NCI-H460 (cell line): ENCODE measurements at places on chromosomes 3 and 15.

GRCh38 chr3:99114565-99115291 lies 213.2 kb upstream of the DCBLD2 start:
- DNase-seq = peak; percentile 57

DNA sequence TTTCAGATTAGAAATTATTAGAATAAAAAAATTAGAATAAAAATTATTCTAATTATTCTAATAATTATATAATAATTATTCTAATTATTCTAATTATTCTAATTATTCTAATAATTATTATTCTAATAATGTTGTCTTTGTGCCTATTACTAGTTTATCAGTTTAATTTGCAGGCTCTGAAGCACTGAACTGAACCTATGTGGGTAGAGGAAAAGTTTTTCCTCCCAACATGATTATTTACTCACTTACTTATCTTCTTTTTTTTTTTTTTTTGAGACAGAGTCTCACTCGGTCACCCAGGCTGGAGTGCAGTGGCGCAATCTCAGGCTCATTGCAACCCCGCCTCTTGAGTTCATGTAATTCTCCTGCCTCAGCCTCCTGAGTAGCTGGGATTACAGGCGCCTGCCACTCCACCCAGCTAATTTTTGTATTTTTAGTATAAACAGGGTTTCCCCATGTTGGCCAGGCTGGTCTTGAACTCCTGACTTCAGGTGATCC lies 39.7 kb upstream of the C15orf39 start:
- DNase-seq = no peak

GRCh38 chr3:173584093-173584837 lies 186.7 kb downstream of the NLGN1 start:
- peak; percentile 6 for DNase-seq

DNA sequence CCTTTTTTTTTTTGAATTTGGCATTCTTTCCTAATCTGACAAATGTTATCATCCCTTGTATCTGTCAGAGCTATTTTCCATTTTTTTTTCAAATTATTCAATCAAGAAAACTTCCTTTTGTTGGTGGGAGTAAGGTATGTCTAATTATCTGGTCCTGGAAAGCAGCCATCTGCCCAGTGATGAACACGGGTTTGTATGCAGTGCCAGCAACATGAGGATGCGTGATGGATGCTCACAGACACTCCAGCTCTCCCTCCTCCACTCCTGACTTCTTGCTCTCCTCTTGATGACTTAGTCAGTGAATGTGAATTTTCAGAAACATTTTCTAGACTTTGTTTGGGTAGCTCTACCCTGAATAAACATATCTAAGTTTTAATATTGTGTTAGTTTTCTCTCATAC lies 79.2 kb downstream of the IL1RAP start:
- DNase-seq = no peak

- no peak for DNase-seq
Observed at GRCh38 chr3:138434875-138435772, 708 bp downstream of the ESYT3 start.

- DNase-seq = no peak
Observed at GRCh38 chr3:48422681-48423080, 7.2 kb downstream of the PLXNB1 start.

- no peak for DNase-seq
Observed at GRCh38 chr15:100588638-100589242, 13.2 kb downstream of the LINS1 start.

- DNase-seq = no peak
Observed at GRCh38 chr3:11668243-11669235, 24.8 kb upstream of the VGLL4 start.

DNA sequence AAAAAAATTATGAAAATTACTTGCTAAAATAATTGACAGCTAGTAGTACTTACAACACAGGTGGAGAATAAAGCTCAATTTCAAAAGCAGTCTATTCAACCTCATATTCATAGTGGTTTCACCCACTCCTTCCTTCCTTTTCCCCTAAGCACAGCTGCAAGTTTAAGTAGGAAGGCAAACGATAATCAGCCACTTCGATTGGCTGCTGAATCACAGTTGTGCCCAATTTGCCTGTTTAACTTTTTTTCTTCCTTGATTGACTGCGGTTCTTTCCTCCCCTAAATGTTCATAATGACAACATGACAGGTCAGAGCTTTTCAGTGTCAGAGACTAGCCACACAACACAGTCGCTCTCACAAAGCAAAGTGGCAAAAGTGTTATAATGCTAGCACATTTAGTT lies 468.0 kb upstream of the GBE1 start:
- no peak for DNase-seq

DNA sequence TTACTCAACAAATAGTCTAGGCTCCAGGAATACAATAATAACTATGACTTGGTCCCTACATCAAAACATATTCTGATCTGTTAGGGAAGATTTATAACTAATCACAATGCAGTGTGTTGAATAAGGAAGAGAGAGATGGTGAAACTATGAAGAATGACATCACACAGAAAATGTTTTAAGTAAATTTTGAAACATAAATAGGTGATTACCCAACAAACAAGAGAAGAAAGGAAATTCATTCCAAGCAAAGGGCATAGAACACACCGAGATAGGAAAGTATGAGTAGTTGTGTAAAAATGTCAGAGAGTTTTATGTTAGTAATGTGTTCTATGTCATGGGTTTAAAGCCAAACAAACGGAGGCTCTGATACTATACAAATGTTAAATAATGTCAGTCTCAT lies 13.4 kb downstream of the SEC62 start:
- DNase-seq = no peak

DNA sequence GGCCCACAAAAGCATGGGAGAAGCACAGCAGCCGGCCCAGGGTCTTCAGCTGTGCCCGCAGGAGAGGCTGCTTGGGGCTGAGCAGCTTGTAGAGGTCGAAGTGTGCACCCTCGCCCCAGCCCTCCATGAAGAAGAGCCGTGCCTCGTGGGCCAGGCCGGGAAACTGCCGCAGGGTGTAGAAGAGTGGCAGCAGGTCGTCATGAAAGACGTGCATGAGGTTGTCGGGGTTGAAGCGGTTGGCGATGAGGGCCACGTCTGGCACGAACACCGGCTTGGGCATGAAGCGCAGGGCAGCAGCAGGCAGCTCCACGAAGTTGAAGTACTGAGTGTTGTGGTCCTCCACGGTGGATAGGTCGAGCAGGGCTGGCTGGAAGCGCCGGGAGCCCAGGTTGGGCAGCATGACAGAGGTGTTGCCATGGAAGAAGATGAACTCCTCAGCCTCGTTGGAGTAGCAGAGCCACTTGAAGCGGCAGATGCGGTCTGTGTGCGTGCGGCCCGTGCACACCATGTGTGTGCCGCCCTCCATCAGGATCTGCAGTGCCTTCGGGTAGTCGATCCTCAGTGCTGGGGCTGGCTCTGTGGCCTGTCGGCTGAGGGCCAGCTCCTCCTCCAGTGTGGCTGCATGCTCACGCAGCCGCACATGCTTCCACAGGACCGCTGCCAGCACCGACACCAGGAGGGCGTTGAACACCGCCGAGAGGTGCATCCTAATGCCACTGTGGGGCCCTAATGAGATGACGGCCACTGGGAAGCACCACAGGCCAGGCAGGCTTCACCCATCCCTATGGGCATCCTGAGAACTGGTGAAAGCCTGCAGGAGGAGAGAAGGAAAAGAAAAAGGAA lies 24.9 kb downstream of the POMGNT2 start:
- DNase-seq = no peak
